ENCODE measurements at places on chromosomes 2 and 18. TPM values are rescaled to one million over a fixed set of nuclear protein-coding genes. Genes with fewer than 3 reads are reported as not detected.
A peak's percentile ranks its signal among the peaks of the same experiment; 100 is the strongest.

DNA sequence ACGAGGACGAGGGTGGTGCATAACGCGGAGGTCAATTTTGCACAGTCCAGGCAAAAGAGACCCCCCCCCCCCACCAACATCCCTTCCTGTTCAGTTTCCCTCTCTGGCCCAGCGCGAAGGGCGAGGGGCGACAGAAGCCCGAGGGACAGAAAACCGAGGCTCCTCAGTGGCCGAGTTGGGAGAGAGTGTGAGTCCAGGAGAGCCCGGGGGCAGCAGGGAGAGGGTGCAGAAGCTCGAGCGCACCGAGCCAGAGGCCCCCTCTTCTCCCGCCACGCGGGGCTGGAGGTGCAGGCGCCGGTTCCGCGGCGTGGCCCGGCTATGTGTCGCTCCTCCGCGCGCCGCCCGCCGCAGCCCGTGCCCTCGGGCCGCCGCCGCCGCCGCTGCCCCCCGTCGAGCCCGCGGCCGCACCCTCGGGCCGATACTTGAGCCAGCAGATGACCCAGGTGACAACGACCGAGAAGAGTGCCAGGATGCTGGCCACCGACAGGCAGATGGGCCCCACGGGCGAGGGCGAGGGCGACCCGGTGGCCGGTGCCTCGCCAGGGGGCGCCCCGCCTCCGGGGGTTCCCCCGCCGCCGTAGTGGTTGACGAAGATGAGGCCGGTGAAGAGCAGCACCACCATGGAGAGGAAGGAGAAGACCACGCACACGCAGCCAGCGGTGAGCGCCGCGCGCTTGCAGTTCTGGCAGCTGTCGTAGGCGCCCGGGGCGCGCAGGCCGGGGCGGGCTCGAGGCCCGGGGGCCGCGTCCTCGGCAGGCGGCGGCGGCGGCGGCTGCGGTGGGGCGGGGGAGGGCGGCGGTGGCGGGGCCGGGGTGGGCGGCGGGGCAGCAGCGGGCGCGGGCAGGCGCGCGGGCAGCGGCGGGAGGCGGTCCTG is 20.2 kb upstream of the PAX3 start:
- no peak for DNase-seq

GRCh38 chr2:26494891-26495290 is 17.0 kb upstream of the OTOF start:
- no peak for DNase-seq

The SDC1 gene
- 18.9 TPM for polyA plus RNA-seq

DNA sequence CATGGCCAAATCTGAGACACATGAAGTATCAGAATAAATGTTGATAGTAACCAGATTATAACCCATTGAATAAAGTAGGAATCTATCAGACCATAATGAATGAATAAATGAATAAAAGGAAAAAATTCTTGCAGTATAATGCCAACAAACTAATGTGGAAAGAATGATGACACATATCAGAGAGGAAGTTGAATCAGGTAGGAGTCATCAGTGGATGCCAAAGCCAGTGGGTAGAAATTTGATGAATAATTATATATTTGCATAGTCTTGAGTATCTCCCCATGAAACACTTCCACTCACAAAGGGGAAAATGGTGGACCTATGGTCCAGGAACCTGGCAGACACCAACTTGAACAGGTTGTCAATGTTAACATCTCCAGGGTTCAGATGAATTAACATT is 68.6 kb downstream of the GALNT3 start:
- DNase-seq, result no peak

- DNase-seq, result no peak
Measured at GRCh38 chr18:5429681-5430080, 114.1 kb downstream of the EPB41L3 start.

DNA sequence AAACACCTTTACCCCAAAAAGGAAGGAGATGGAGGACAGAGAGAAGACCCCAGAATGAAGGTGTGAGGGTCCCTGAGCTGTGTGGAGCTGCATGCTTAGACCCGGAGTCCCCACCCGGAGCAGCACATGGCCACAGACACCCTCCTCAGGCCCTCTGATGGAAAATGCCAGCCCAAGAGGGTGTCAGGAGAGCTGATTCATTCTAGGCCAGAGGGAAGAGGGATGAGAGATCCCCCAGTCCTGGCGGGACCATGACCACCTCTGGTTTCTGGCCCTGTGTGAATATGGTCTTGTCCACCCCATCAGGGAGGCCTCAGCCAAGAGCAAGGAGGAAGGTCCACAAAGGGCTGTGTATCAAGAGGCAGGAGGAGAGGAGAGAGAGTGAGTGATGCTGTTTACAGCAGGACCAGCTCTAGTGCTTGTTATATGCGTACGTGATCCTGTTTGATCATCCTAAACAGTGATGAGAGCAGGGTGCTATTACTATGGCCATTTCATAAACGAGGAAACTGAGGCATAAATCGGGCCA is 186.6 kb upstream of the HAAO start:
- no peak for DNase-seq

- no peak for DNase-seq
Measured at GRCh38 chr2:162746310-162746709, 92.3 kb downstream of the KCNH7 start.

DNA sequence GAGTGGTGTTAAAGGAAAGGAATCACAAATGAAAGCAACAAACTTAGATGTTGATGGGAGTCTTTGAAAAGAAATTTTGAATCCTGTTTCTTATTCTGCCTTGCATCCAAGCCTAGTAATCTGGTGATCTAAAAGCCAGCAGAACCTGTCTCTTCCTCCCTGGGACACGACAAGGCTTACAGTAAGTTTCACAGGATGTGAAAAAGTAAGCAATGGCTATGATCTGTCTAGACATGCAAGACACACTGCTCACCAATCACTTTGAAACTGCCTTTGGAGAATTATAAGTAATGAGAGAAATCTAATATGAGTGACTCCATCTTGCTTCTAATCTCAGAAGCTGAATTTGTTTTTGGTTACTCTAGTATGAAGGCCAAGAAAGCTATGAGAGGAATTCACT is 103.7 kb downstream of the KCNH7 start:
- peak; percentile 4 for DNase-seq

DNA sequence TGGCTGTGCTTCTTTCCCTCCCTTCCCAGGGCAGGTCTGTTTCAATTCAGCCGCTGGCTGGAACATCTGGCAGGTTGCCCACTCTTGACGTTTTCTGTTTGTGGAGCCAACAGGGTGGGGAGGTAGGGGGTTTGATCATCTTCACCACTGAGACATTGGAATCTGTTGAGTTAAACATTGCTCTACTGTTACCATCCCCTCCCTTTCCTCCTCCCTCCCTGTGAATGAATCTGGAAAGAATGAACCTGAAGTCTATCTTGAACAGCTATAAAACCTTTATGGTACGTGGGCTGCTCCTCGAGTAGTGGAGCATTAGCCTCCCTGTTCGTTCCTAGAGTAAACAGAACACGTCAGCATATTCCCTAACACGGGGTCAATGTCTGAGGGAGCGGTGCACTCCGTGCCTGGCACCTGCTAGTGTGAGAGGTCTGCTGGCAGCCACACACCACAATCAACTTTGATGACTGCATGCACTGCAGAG is 249.9 kb upstream of the RBBP8 start:
- no peak for DNase-seq

- DNase-seq, result no peak
Measured at GRCh38 chr2:232541961-232542714, 2.6 kb downstream of the CHRNG start.

DNA sequence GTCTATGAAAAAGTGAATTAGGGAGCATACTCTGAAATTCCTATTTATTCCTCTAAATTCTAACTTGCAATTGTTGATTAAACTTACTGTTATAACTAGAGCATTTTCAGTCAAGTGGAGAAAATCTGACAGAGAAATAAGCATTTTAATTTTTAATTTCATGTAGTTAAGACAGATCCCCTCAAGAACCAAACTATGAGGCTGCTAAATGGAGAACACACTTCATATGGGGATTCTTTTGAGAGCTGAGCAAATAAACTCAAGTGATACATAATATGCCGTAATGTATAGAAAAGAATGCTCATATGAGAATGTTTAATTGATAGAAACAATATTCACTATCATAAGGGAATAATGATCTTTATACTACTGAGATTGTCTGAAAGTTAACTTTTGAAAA is 340.8 kb downstream of the ERBB4 start:
- no peak for DNase-seq

GRCh38 chr2:46717344-46718121 is 198.1 kb downstream of the MCFD2 start:
- DNase-seq, result no peak

All from thymus (tissue), 14 donors.